ENCODE measurements at places on chromosomes 7 and 10. TPM values are rescaled to one million over a fixed set of nuclear protein-coding genes. Genes with fewer than 3 reads are reported as not detected.
A peak's percentile ranks its signal among the peaks of the same experiment; 100 is the strongest.

GRCh38 chr7:1624999-1625927 lies 44.8 kb upstream of the ELFN1 start:
- H3K27me3 ChIP-seq: peaks cover 22% of the 10 kb centered on the region
- H3K4me3 ChIP-seq: no peak overlapping the region
- DNase-seq: no peak
- no peaks in the 10 kb centered on the region for H3K36me3 ChIP-seq

The IGFBP3 gene
- 321 TPM for total RNA-seq

The FAM25C gene
- total RNA-seq: not detected

DNA sequence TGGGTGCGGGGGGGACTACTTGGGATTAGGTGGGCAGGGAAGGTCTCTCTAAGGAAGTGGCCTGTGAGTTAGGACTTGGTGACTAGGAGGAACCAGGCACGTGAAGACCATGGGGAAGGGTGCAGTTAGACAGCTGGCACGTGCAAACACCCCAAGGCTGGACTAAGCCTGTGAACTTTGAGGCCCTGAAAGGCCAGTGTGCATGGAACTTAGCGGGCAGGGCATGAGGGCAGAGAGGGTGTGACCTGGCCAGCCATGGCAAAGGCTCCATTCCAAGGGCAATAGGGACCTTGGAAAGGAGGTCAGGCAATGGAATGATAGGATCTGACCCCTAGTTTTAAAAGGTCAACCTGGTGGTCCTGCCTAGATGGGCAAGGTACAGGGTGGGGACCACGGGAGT lies 158.4 kb upstream of the PCBD1 start:
- H3K4me3 ChIP-seq: no peak overlapping the region
- H3K36me3 ChIP-seq: no peaks in the 10 kb centered on the region
- peaks cover 43% of the 10 kb centered on the region for H3K27me3 ChIP-seq
- no peak overlapping the region for H3K27ac ChIP-seq
- DNase-seq: no peak

DNA sequence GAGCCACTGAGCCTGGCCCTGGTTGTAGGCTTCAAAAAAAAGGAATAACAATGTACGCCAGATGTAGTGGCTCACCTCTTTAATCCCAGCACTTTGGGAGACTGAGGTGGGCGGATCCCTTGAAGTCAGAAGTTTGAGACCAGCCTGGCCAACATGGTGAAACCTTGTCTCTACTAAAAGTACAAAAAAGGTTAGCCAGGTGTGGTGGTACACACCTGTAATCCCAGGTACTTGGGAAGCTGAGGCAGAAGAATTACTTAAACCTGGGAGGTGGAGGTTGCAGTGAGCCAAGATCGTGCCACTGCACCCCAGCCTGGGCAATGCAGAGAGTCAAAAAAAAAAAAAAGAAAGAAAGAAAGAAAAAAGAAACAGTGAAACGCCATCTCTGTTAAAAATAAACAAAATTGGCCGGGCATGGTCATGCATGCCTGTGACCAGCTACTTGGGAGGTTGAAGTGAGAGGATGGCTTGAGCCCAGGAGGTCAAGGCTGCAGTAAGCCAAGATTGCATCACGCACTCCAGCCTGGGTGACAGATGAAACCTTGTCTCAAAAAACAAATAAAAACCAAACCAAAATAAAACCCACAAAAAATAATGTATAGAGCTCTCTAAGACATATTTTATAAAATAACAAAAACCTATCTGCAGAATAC lies 4.7 kb upstream of the KLHDC10 start:
- H3K36me3 ChIP-seq: no peaks in the 10 kb centered on the region
- H3K27me3 ChIP-seq: no peaks in the 10 kb centered on the region
- DNase-seq: peak; percentile 21

The AQP1 gene
- total RNA-seq: 6.7 TPM

DNA sequence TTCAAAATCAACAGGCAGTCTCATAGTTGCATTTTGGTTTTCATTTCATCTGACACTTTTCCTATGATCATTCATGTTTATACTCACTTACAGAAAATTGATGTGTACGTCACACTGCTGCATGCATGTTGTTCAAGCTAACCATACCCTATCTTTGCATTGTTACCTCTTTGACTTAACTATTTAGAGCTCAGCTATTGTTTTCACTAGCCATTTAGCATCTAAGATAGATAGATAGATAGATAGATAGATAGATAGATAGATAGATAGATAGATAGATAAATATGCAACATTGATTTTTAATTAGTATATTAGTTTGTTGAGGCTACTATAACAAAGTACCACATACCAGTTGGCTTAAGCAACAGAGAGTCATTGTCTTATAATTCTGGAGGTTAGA lies 649.5 kb upstream of the KCND2 start:
- H3K27ac ChIP-seq: no peak overlapping the region
- DNase-seq: no peak
- H3K4me3 ChIP-seq: no peak overlapping the region
- H3K36me3 ChIP-seq: no peaks in the 10 kb centered on the region
- no peaks in the 10 kb centered on the region for H3K4me1 ChIP-seq
- H3K27me3 ChIP-seq: peaks cover 7% of the 10 kb centered on the region

- peaks cover 24% of the 10 kb centered on the region for H3K4me1 ChIP-seq
- H3K27ac ChIP-seq: peak overlapping the region; percentile 16
- no peak for DNase-seq
- H3K27me3 ChIP-seq: no peaks in the 10 kb centered on the region
These were observed 16.0 kb downstream of the PAPSS2 start for GRCh38 chr10:87675396-87676376.

DNA sequence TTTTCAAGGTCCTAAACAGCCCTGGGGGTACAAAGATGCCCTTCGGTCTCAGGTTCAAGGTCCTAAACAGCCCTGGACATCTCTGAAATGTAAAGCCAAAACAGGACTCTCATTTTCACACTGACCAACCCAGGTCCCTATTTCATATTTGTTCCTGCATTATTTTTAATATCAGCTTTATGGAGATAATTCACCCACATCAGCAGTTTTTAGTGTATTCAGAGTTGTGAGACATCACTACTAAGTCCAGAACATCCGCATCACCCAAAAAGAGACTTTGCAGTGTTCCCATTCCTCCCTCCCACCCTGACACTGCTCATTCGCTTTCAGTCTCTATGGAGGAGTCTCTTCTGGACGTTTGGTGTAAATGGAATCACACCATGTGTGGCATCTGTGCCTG lies 420.2 kb downstream of the PTPRN2 start:
- no peaks in the 10 kb centered on the region for H3K36me3 ChIP-seq
- DNase-seq: no peak
- H3K4me3 ChIP-seq: no peak overlapping the region
- H3K27me3 ChIP-seq: no peaks in the 10 kb centered on the region
- H3K4me1 ChIP-seq: no peaks in the 10 kb centered on the region
- no peak overlapping the region for H3K27ac ChIP-seq

The SFRP4 gene
- 0.16 TPM for total RNA-seq

The STEAP4 gene
- 0.11 TPM for total RNA-seq

- H3K27ac ChIP-seq: no peak overlapping the region
- no peaks in the 10 kb centered on the region for H3K36me3 ChIP-seq
- DNase-seq: no peak
- no peaks in the 10 kb centered on the region for H3K4me1 ChIP-seq
These were observed 97.9 kb downstream of the MTPN start for GRCh38 chr7:135879233-135879632.

DNA sequence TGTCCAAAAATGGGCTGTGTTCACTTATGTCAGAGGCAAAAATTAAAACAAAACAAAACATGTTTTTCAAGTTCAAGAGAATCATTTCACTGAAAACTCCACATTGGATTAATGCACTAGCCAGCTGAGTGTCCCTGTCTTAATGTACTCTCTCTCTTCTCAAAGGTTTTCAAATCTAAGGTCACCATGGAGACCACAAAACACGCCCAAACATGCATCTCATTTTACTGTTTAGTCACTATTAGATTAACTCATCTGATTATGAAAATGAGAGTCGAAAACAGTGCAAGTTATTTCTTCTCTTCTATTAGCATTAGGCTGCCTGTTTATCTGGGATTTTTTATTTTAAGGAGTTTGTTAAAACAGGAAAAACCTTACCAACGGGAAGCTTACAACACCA lies 70.8 kb upstream of the ASAH2 start:
- no peak overlapping the region for H3K4me3 ChIP-seq
- H3K36me3 ChIP-seq: peaks cover 3% of the 10 kb centered on the region
- H3K27me3 ChIP-seq: no peaks in the 10 kb centered on the region
- H3K27ac ChIP-seq: no peak overlapping the region
- no peak for DNase-seq
- peaks cover 24% of the 10 kb centered on the region for H3K4me1 ChIP-seq
